Activated T-cell treated with anti-CD3 and anti-CD28 coated beads, Interleukin-2, amount 50 U/mL, for 72 hours (primary cell): ENCODE measurements at places on chromosomes 4 and X.

DNA sequence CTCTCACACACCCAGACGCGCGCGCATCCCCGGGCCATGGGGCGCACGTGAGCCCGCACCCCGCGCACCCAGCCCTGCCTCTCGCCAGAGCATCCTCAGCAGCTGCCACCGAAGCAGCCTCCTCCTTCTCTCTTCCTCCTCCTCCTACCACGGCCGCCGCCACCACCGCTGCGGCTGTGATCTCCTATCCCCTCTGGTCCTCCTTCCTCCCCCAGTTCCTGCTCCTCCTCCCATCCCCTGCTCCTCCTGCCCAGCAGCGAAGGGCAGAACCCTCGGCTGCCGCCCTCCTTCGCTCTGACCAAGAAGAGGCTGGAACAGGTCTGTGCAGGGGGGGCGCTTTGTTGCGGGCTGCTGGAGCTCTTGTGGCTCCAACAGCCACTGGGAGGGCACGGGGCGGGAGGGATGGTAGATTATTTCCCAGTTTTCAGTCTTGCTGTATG lies 148.7 kb upstream of the CHRDL1 start:
- no peaks in the 10 kb centered on the region for H3K4me1 ChIP-seq
- no peak overlapping the region for H3K27ac ChIP-seq

GRCh38 chr4:126213996-126214395 lies 899.2 kb downstream of the FAT4 start:
- no peaks in the 10 kb centered on the region for H3K36me3 ChIP-seq
- H3K4me3 ChIP-seq, result no peak overlapping the region
- DNase-seq, result no peak
- no peaks in the 10 kb centered on the region for H3K4me1 ChIP-seq

GRCh38 chr4:122775987-122776836 lies 43.7 kb downstream of the BBS12 start:
- H3K4me1 ChIP-seq, result peaks cover 5% of the 10 kb centered on the region
- no peak overlapping the region for H3K27ac ChIP-seq
- no peaks in the 10 kb centered on the region for H3K36me3 ChIP-seq
- DNase-seq, result no peak

GRCh38 chr4:151930372-151930771 lies 169.6 kb upstream of the GATB start:
- no peak overlapping the region for H3K4me3 ChIP-seq
- H3K36me3 ChIP-seq, result no peaks in the 10 kb centered on the region
- no peaks in the 10 kb centered on the region for H3K4me1 ChIP-seq
- no peak overlapping the region for H3K27ac ChIP-seq
- H3K27me3 ChIP-seq, result no peaks in the 10 kb centered on the region
- DNase-seq, result no peak

- no peak overlapping the region for H3K4me3 ChIP-seq
- no peak overlapping the region for H3K27ac ChIP-seq
- H3K27me3 ChIP-seq, result no peaks in the 10 kb centered on the region
- peaks cover 13% of the 10 kb centered on the region for H3K4me1 ChIP-seq
- peaks cover 31% of the 10 kb centered on the region for H3K36me3 ChIP-seq
- DNase-seq, result no peak
These were observed 58.3 kb downstream of the PCGF3 start for GRCh38 chr4:763922-764321.
